ENCODE measurements at places on chromosomes 16 and 17. TPM values are rescaled to one million over a fixed set of nuclear protein-coding genes. Genes with fewer than 3 reads are reported as not detected.
A peak's percentile ranks its signal among the peaks of the same experiment; 100 is the strongest.

- peak; percentile 92 for DNase-seq
Measured at GRCh38 chr17:44906010-44906646, 6.9 kb upstream of the EFTUD2 start.

DNA sequence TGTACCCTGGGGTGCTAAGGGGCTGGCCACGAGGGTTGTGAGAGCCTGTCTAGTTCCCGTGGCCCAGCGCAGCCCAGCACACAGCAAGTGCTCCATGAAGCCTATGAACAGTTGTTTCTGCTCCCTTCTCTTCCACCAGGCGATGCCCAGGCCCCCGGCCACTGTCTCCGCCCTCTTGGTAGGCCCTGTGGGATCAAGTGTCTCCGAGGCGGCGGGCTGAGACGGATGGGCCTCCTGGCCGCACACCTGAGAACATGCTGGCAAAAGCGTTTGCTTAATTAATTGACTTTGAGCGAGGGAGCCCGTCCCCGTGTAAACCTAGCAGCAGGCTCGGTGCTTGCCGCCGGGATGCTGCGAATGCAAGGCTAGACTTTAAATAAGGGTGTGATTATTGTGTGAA, 129.7 kb upstream of the GSE1 start:
- no peak for DNase-seq

GRCh38 chr16:7343243-7343642, 10.6 kb downstream of the RBFOX1 start:
- no peak for DNase-seq

SKAP1 gene
- not detected for polyA plus RNA-seq

TGFB1I1 gene
- polyA plus RNA-seq: 177 TPM

GRCh38 chr16:52631711-52632110, 84.8 kb upstream of the TOX3 start:
- DNase-seq: no peak
